Nasal cavity respiratory epithelium epithelial cell of viscerocranial mucosa (primary cell): ENCODE measurements at places on chromosomes 5 and 9. TPM values are rescaled to one million over a fixed set of nuclear protein-coding genes. Genes with fewer than 3 reads are reported as not detected.

CCL19 gene
- not detected in 2 replicates for total RNA-seq

PCDHB5 gene
- total RNA-seq, result 0.34 and 1.00 TPM in 2 replicates

SIMC1 gene
- total RNA-seq, result 1.0 and 7.3 TPM in 2 replicates

IRX2 gene
- total RNA-seq, result 1.3 and 8.5 TPM in 2 replicates

PCDHGA3 gene
- total RNA-seq, result under 0.01 and 0.36 TPM in 2 replicates

SNX24 gene
- total RNA-seq, result 34.4 and 67.0 TPM in 2 replicates

FOXI1 gene
- not detected in 2 replicates for total RNA-seq

ZNF618 gene
- 2.1 and 11.8 TPM in 2 replicates for total RNA-seq

IL3 gene
- total RNA-seq, result not detected in 2 replicates

SLC4A9 gene
- total RNA-seq, result 0.07 and 0.34 TPM in 2 replicates

IL33 gene
- 2.1 and 16.6 TPM in 2 replicates for total RNA-seq

ANKRD34B gene
- total RNA-seq, result not detected in 2 replicates

REEP5 gene
- 33.5 and 49.7 TPM in 2 replicates for total RNA-seq

FAM200C gene
- total RNA-seq, result 1.7 and 3.8 TPM in 2 replicates

INSL4 gene
- not detected in 2 replicates for total RNA-seq

RBM18 gene
- total RNA-seq, result 14.7 and 18.2 TPM in 2 replicates

F12 gene
- total RNA-seq, result 4.4 and 9.8 TPM in 2 replicates

PTGER4 gene
- total RNA-seq, result 10.3 and 67.3 TPM in 2 replicates

PCDHAC1 gene
- 1.4 and 6.9 TPM in 2 replicates for total RNA-seq

UNC13B gene
- total RNA-seq, result 24.9 and 38.2 TPM in 2 replicates

CDC26 gene
- total RNA-seq, result 20.5 and 23.8 TPM in 2 replicates

RORB gene
- under 0.01 TPM in 1 of 2 replicates, not detected in the other for total RNA-seq
